Smooth muscle cell of the pulmonary artery (primary cell): ENCODE measurements at places on chromosomes 11 and 22. TPM values are rescaled to one million over a fixed set of nuclear protein-coding genes. Genes with fewer than 3 reads are reported as not detected.

The TTC36 gene
- total RNA-seq = 1.3 and 2.1 TPM in 2 replicates

The ALKBH8 gene
- 5.4 and 6.6 TPM in 2 replicates for total RNA-seq

The KCNJ11 gene
- total RNA-seq = 0.07 TPM in 1 of 2 replicates, not detected in the other

The HTATIP2 gene
- total RNA-seq = 36.2 and 44.8 TPM in 2 replicates

The MS4A6E gene
- not detected in 2 replicates for total RNA-seq

The OR9I1 gene
- total RNA-seq = not detected in 2 replicates
